ENCODE measurements at places on chromosomes 3 and 15. TPM values are rescaled to one million over a fixed set of nuclear protein-coding genes. Genes with fewer than 3 reads are reported as not detected.
A peak's percentile ranks its signal among the peaks of the same experiment; 100 is the strongest.

Gene MAPKAPK3
- 44.6 TPM for total RNA-seq

DNA sequence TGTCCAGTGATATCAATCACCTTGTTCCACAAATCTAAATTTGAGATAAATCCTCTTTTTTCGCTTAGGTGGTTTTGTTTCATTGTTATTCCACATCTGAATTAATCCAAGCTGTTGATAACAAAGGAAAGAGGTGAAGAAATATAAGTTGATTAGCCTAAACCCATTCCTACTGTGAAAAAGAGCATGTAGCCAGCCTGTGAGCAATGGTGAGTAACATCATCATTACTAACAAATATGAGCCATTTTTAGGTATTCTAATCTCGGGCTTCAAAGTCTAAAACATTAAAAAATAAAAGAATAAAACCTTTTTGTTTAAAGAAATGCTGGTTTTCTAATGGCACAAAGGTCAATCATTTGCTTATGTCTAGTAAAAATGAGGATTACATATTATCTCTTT is 52.1 kb upstream of the P3H2 start:
- DNase-seq, result no peak

Gene CTNNB1
- total RNA-seq, result 258 TPM

- no peak for DNase-seq
Measured at GRCh38 chr15:33384307-33384706, 73.5 kb downstream of the RYR3 start.

DNA sequence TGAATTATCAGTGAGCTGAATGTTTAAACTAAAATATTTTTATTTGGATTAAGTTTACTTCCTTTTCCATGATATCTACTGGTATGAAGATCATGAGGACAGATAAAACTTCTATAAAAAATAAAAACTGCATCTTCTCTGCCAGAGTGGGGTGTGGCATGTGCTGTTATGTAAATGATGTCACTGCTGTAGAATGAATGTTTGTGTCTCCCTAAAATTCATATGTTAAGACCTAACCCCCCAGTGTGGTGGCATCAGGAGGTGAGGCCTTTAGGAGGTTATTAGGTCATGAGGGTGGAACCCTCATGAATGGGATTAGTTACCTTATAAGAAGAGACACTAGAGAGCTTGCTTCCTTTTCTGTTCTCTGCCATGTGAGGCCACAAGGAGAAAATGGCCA is 178.7 kb upstream of the DPH6 start:
- no peak for DNase-seq

DNA sequence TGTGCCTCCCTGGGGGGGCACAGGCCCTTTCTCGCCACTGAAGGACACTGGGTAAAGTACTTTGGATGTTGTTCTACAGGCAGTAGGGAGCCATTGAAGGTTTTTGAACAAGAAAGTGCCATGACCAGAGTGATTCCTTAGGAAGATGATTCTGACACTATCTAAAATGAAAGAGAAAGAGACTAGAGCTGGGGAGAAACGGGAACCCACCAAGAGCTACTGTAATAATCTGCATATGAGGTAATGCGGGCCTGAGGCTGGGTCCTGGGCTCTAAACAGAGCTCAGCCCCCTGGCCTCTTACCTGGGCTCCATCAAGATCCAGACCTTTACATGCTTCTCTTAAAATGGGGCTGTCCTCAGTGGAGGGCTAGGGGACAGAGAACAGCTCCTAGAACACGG is 24.9 kb downstream of the GRK7 start:
- DNase-seq, result no peak

GRCh38 chr15:53789654-53790375 is 30.4 kb upstream of the WDR72 start:
- DNase-seq, result no peak

DNA sequence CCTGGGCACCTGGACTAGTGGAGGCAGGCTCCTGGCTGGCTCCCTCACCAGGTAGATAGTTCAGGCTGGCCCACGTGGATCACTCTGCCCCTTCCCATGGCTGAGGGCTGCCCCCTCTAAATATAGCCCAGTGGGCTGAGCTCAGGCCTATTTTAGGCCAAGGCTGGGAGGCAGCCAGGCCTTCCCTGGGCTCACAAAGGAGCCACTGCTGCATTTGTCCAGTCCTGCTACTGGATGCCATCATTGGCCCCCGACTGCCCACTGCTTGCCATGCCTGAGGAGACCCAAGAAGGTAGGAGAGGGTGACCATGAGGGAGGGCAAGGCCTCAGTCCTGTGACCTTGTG is at the start of gene LSMEM2:
Gene LSMEM2 (plus strand): TSS at position 208 of the 345 bp plus-strand sequence. CDS start 27 bp downstream, at position 235.
- DNase-seq, result no peak

- no peak for DNase-seq
Measured at GRCh38 chr3:43159131-43159875, 53.4 kb upstream of the POMGNT2 start.

Gene GPR27
- 1.0 TPM for total RNA-seq

Gene CPNE9
- not detected for total RNA-seq

- DNase-seq, result no peak
Measured at GRCh38 chr3:94612631-94613030, 549.8 kb downstream of the NSUN3 start.

GRCh38 chr3:110210086-110210660 is 861.4 kb upstream of the NECTIN3 start:
- no peak for DNase-seq

Gene MESP1
- total RNA-seq, result 5.9 TPM

DNA sequence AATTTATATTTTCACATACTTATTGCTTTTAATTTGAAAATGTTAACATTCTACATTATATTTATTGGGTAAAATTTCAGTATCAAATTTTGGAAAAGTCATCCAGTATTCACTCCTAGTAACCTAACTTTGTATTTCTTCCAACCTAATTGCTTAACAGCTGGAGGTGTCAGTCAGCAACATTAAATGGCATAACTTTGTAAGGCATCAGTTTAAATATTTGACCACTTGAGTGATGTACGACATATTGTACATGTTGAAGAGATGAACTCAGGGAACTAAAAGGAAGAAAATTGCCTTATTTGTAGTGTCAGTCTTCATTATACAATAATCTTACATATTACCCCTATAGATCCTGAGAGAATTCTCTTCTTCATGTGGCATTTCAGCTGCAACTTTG is 326.8 kb downstream of the NAALADL2 start:
- no peak for DNase-seq

GRCh38 chr3:156729460-156730179 is 55.2 kb downstream of the TIPARP start:
- no peak for DNase-seq

DNA sequence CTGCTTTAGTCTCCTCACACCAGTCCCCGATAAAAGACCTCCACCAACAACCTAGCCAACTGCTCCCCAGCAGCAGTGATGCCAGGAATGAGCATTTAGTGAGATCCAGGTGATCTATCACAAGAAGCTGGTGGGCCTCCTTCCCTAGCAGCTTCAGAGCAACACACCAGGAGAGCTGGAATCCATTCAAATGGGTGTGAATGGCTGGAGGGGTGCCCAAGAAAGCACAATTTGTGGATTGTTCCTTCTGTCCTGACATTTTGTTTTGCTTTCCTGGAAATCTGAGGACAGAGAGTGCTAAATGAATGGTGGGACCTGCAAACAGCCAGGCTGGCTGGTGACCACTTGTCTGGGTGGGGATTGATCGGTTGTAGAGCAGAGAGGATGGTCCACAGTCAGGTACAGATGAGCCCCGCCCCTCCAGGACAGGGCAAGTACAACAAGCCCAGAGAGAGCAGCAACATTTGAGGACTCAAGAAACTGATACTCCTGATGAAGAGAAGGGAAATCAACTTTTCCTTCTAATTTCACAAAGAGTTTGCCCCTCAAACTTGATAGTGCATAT is 316.8 kb downstream of the VPS13C start:
- no peak for DNase-seq

Gene C3orf18
- total RNA-seq, result 3.1 TPM

Gene EPHA6
- 1.1 TPM for total RNA-seq

- peak; percentile 98 for DNase-seq
Measured at GRCh38 chr3:172153335-172153861, 114.0 kb downstream of the FNDC3B start.

- peak; percentile 42 for DNase-seq
Measured at GRCh38 chr3:31529421-31529820, 3.3 kb upstream of the STT3B start.

Gene LRRC34
- total RNA-seq, result not detected
